ENCODE measurements at places on chromosomes 16 and 17.

GRCh38 chr16:1053700-1054368, 18.7 kb upstream of the SSTR5 start:
- no peak for DNase-seq

DNA sequence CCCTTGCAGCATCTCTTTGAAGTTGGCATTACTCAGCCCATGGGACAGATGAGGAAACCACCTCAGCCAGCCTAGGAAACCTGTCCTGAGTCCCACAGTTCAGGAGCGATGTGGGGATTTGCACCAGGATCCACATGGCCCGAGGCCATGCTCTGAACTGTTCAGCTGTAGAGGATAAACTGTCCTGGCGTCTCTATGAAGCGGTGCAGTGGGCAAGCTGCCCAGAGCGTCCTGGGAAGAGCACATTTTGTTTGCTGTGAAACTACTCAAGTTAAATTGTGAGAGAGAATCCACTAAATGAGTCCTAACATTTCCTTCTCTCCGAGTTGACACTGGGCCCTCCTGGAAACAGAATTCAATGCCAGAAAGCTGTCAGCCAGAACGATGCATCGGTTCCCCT, 276.6 kb upstream of the TNRC6C start:
- no peak for DNase-seq

GRCh38 chr16:2866431-2866830, 8.5 kb upstream of the PRSS22 start:
- no peak for DNase-seq

- no peak for DNase-seq
These were observed 100.8 kb downstream of the IRF8 start for GRCh38 chr16:85999778-86000177.

DNA sequence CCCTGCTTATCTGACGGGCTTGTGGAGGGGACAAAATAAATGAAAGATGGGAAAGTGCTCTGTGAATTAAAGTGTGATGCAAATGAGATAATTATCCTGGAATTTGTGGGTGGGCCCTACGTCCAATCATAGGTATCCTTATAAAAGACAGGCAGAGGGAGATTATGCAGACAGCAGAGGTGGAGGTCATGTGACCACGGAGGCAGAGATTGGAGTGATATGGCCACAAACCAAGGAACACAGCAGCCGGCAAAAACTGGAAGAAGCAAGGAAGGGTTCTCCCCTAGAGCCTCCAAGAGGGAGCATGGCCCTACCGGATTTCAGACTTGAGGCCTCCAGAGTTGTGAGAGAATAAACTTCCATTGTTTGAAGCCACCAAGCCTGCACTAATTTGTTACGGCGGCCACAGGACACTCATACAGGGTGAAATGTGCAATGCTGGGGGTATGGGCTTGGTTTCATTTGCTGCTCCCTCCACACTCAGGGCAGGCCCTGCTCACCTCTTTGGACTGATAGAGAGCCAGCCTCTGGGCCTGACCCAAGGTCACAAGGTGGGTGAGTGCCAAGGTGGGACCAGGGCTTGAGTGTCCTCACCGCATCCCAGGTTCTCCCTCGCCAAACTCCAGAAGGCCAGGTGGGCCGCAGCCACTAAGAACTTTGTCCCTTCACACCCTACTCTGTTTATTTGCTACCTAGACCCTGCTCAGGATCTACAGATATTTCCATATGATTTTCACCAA, 149.6 kb upstream of the TNRC6C start:
- DNase-seq: no peak

DNA sequence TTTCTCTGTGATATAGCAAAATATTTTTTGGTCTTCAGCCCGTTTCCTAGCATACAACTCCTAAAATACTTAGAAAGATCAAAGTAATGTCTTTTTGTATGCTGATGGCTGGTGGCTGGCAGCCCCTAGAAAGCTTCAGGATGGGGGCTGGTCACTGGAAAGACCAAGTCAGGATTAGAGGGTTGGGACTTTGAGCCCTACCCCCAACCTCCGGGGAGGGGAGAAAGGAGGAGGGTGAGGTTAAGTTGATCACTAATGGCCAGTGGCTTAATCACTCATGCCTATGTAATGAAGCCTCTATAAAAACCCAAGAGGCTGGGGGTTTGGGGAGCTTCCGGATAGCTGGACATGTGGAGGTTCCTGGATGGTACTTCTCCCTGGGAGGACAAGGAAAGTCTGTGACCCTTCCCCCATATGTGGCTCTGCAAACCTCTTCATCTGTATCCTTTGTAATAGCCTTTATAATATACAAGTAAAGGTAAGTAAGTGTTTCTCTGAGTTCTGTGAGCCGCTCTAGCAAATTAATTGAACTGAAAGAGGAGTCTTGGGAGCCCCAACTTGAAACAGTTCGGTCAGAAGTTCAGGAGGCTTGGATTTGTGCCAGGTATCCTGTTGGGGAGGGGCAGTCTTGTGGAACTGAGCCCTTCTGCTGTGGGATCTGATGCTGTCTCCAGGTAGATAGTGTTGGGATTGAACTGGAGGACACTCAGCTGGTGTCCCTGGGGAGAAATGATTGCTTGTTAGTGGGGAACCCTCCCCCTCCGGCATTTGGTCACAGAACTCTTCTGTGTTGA, 3.5 kb downstream of the SLC7A6 start:
- DNase-seq: no peak

DNA sequence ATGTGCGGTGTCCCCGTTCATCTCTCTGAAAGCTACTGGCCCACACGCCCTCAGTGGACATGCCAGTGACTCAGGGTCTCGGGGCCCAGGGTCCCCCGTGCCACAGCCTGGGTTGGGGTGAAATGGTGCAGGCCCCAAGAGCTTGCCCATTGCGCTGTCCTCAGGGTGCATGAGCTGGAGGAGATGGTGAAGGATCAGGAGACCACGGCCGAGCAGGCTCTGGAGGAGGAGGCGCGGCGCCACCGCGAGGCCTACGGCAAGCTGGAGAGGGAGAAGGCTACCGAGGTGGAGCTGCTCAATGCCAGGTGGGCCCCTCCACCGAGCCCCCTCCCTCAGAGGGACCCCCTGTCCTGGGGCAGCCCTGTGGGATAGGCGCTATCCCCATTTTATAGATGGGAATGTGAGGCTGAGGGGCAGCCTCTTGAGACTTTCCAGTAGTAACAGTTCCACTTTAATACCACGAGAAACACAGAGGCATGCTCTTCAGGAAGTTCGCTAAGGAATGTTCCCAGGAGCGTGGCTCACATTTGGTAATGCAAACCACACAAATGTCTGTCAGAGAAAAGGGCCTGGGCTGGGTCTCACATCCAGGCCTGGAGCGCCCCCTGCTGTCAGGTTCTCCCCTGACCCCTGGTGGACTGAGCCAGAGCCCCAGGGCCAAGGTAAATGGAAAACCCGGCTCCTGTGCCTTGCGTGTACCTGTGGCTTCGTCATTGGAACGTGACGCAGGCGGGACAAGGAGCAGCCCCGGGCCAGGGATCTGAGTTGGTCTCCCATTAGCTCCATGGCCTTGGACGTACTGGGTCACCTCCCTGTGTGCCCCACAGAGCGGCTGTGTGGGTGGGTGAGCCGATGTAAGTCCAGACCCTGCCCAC, 133.7 kb downstream of the RAB11FIP4 start:
- peak; percentile 96 for DNase-seq

- no peak for DNase-seq
These were observed 399.1 kb upstream of the CDH5 start for GRCh38 chr16:65967376-65967775.

- no peak for DNase-seq
These were observed 80.2 kb upstream of the TOB1 start for GRCh38 chr17:50946223-50946890.

DNA sequence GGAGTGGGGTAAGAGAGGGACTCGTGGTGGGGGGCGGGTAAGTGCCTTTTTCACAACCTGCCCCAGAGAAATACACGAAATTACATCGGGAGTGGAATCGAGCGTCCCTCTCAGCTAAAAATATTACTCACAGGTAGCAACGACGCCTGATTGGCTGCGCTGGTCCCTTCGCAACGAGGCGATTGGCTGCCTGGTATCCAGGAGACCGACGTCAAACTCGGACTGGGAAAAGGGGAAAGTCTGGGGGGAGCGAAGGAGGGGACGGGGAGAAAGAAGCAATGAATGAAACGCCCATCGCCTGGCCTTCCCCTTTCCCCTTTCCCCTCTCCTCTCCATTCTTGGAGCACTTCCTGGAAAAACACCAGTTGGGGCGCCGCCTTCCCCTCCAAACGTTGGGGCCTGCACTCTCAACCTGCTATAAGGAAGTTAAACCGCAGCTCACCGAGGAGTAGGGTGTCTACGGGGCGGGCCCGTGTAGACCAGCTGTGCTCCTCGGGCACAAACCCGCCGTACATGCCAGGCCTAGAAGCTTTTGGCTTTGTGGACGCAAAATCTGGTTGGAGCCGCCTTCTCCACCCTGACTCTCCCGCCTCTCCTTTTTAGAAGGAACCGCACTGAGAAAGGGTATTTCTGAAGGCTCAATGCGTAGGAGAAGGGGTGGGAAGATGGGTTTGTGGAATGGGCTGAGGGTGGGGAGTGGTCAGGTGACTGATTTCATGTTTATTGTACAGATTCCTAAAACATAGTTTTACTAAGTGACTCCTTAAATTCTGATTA, 1.4 kb upstream of the TOB1 start:
- DNase-seq: peak; percentile 70

GRCh38 chr16:22013486-22013885, 5.6 kb downstream of the MOSMO start:
- DNase-seq: no peak

DNA sequence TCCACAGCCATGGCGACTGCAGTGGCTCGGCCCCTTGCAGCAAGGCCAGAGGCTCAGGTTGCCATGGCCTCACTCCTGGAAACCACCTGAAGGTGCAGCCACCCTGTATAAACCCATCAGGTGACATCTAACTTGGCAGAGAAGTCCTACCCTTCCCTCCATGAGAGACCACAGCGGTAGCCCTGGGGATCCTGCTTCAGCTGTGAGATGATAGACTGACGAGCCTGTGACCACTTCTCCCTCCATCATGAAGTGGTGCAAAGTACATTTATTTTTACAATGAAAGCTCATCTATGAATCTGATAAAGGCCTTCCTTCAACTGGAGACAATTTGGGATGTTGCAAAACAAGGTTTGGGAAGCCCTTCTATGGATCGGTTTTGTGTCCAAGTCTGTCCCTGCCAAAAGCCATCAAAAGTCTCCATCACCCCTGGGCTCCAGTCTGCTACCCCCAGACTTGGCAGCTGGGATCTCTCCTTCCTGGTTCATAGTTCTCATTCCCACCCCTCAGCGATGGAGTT, 1.8 kb downstream of the ZACN start:
- no peak for DNase-seq

GRCh38 chr17:10031127-10031526, 126.1 kb upstream of the RCVRN start:
- no peak for DNase-seq

DNA sequence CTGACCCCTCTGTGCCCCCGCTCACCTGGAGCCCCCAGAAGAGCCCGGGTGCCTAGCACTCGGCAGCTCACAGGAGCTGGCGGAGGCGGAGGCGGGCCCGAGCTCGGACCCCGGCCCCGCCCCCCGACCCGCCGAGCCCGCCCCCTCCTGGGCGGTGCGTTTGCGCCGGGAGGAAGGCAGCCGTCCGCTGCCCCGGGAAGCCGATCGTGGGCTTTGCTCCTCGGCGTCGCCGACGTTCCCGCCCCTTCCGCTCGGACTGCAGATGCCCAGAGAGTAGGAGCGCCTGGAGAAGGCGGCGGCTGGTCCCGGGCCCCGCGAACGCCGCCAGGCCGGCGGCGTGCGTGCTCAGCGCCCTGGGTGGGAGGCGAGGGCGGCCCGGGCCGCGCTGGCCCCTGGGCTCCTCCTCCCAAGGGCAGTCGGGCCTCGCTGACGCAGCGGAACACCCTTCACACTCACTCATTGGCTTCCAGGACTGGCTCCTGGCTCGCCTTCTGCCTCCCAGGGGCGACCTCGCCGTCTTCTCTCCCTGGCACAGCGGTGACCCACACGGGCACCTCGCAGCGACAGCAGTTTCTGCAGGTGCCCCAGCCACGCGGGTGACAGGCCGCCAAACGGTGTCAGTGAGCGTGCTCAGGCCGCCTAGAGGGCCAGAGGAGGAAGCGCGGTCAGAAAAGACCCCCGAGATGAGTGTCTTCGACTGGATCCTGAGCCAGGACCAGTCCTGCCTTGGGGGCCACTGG, at the start of gene PLSCR3:
PLSCR3 (minus strand) TSS at position 74 of the 740 bp plus-strand sequence. CDS start 415 bp downstream, outside the sequence.
- DNase-seq: peak; percentile 83

GRCh38 chr16:78791011-78791410, 691.6 kb downstream of the WWOX start:
- no peak for DNase-seq

GRCh38 chr17:81238490-81238814, 403 bp downstream of the TEPSIN start:
- no peak for DNase-seq

DNA sequence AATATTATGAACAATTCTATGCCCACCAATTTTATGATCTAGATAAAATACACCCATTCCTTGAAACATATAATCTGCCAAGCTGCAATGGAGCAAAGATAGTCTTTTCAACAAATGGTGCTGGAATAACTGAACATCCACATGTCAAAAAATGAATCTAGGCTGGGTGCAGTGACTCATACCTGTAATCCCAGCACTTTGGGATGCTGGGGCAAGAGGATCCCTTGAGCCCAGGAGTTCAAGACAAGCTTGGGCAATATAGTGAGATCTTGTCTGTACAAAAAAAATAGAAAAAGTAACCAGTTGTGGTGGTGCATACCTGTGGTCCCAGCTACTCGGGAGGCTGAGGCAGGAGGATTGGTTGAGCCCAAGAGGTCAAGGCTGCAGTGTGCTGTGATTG, 92.5 kb downstream of the N4BP1 start:
- no peak for DNase-seq

- DNase-seq: no peak
These were observed 42.6 kb upstream of the AXIN2 start for GRCh38 chr17:65604070-65604469.

DNA sequence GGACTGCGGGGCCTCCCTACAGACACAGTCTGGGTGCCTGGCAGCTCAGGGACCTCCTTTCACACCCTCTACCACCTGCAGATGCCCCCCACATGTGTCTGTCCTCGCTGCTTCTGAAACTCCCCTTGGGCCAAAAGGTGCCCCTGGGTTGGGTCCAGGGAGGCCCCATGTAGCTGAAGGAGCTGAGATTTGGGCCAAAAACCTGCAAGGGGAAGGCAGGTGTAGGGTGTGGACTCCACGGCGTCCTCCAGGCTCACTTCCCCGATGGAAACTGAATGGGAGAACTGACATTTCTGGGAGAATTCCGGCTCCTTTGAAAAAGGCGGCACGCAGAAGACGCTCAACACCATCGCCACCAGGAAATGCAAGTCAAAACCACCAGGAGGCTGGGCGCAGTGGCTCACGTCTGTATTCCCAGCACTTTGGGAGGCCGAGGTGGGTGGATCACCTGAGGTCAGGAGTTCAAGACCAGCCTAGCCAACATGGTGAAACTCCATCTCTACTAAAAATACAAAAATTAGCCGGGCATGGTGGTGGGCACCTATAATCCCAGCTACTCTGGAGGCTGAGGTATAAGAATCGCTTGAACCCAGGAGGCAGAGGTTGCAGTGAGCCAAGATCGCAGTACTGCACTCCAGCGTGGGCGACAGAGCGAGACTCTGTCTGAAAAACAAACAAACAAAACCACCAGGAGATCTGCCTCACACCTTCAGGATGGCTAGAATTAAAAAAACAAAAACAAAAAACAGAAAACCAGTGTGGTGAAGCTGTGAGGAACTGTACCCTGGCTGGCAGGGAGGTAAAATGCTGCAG, 13.2 kb upstream of the BAIAP2 start:
- DNase-seq: no peak
